Breast epithelium (tissue), 4 donors: ENCODE measurements at places on chromosomes 3 and 15. TPM values are rescaled to one million over a fixed set of nuclear protein-coding genes. Genes with fewer than 3 reads are reported as not detected.

- DNase-seq, result peak; percentile 55
These were observed 93.9 kb upstream of the RASGRF1 start for GRCh38 chr15:79184465-79184892.

DNA sequence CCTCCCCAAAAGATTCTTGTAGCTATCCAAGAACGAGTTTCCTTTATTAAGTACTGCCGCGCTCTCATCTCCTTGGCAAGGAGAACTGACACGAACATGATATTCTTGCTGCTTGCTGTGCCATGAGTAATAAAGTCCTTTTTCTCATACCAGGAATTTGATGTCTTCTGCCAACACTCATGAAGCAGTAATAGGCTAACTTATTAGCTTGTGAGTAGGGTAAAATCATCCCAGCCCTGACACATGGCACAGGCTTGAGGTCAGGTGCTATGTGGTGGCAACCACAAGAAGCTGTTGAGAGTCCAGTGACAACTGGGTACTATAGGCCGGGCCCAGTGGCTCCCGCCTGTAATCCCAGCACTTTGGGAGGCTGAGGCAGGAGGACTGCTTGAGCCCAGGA is 22.7 kb upstream of the UBXN7 start:
- no peak for DNase-seq

- no peak for DNase-seq
These were observed 127.1 kb downstream of the KCNMB2 start for GRCh38 chr3:178663201-178663934.

DNA sequence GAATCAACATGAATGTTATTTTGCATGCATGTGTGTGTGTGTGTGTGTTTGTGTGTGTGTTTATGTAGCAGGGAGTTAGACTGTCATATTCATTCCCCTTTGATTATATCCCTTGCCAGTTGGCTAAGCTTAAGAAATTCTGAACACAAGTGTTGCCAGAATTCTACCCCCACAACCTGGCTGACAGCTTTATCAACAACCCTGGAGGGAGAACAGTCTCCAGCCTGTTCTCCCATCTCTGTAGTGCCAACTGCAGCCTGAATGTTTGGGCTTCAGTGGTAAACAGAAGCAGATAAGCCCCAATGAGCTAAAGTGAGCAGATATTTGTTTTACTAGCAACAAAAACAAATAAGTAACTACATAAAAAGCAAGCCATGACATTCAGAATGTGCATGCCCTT is 162.6 kb upstream of the ABI3BP start:
- no peak for DNase-seq

PP2D1 gene
- not detected for total RNA-seq

FBXO22 gene
- 25.3 TPM for total RNA-seq

TLR9 gene
- total RNA-seq, result not detected
